Activated CD8-positive, alpha-beta memory T cell treated with anti-CD3 and anti-CD28 coated beads for 1 hour (primary cell): ENCODE measurements at places on chromosomes 3 and 15.

- DNase-seq: no peak
Observed at GRCh38 chr3:10956986-10957385, 35.6 kb upstream of the SLC6A1 start.

GRCh38 chr15:48442011-48442410 is 110.8 kb downstream of the DUT start:
- no peak for DNase-seq

GRCh38 chr3:180382638-180383180 is 219.3 kb upstream of the TTC14 start:
- DNase-seq: no peak

DNA sequence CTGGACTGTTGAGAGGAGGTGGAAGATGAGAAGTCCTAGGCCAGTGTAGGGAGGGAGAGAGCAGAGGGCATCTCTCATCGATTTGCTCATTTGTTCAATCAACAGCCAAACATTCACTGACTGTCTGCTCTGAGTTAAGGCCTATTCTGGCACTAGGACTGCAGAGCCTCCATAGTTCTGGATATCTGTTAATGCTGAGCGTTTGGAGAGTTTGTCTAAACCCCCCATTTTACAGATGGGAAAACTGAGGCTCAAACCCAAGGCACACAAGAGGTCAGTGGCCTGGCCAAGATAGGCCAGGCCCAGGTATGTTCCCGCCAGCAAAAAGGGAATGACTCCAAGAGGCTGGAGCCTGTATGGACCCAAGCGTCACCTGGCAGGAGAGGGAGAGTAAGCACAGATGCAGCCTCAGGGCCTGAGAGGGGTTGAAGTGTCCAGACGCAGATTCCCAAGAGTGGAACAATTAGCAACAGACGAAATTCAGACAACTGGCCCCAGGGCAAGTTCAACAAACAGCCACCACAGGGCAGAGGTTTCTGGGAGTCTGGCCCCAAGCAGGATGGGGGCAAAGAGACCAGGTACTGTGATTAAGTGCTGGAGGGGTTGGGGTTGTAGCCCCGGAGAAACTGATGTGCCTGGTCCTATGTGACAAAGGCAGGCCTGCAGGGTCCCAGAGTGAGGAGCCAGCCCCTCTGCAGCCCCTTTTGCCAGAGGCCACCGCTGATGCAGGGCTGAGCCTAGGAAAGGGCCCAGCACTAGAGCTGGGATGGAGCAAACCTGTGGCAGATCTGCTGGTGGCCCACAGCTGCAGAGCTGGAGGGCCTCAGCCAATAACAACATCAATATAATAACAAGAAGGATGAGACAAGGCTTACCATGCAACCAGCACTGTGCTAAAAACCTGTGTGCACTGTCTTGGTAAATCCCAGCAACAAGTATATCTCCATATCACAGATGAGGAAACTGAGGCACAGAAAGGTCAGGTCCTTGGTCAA is 245.1 kb upstream of the TLE3 start:
- no peak for DNase-seq

DNA sequence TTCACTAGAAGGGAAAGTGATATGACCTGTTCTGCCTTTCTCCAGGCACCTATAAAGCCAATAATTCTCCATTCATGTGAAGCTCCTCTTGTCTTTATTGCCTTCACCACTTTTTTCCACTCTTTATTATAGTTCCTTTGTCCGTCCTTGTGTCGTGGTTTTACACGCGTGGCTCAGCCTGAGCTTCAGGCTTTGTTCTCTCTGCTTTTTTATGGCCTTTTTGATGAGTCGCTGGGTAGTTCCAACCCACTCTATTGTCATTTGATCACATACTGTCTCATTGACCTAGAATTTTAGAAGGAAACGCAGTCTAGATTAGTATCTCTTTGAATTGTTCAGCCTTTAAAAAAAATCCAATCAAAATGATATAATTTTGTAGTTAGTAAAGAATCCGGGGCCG is 403.2 kb downstream of the PTPRG start:
- no peak for DNase-seq

- DNase-seq: no peak
Observed at GRCh38 chr15:68512598-68512997, 66.2 kb upstream of the CORO2B start.

- no peak for DNase-seq
Observed at GRCh38 chr3:94150113-94150512, 87.3 kb downstream of the NSUN3 start.
